ENCODE measurements at places on chromosomes 7 and 10. TPM values are rescaled to one million over a fixed set of nuclear protein-coding genes. Genes with fewer than 3 reads are reported as not detected.

The DYNC1I1 gene
- 0.21 TPM for total RNA-seq

The STOX1 gene
- total RNA-seq, result 0.45 TPM

The ZNF467 gene
- total RNA-seq, result 1.1 TPM

The SLC35G1 gene
- 8.7 TPM for total RNA-seq

The WDR86 gene
- total RNA-seq, result 0.11 TPM

The PAPOLB gene
- total RNA-seq, result not detected

The THSD7A gene
- total RNA-seq, result 1.7 TPM

The POM121C gene
- total RNA-seq, result 30.4 TPM

The C10orf53 gene
- total RNA-seq, result not detected

The MYL10 gene
- total RNA-seq, result not detected

The AFAP1L2 gene
- total RNA-seq, result 21.7 TPM
